K562 (cell line): ENCODE measurements at places on chromosomes 7 and 10. TPM values are rescaled to one million over a fixed set of nuclear protein-coding genes. Genes with fewer than 3 reads are reported as not detected.

- no peak for DNase-seq
- H3K4me3 ChIP-seq, result no peak overlapping the region
- no peak overlapping the region for H3K27ac ChIP-seq
- H3K27me3 ChIP-seq, result peaks cover 54% of the 10 kb centered on the region
- no peaks in the 10 kb centered on the region for H3K4me1 ChIP-seq
These were observed 8.0 kb upstream of the ACTR3B start for GRCh38 chr7:152751449-152752141.

DNA sequence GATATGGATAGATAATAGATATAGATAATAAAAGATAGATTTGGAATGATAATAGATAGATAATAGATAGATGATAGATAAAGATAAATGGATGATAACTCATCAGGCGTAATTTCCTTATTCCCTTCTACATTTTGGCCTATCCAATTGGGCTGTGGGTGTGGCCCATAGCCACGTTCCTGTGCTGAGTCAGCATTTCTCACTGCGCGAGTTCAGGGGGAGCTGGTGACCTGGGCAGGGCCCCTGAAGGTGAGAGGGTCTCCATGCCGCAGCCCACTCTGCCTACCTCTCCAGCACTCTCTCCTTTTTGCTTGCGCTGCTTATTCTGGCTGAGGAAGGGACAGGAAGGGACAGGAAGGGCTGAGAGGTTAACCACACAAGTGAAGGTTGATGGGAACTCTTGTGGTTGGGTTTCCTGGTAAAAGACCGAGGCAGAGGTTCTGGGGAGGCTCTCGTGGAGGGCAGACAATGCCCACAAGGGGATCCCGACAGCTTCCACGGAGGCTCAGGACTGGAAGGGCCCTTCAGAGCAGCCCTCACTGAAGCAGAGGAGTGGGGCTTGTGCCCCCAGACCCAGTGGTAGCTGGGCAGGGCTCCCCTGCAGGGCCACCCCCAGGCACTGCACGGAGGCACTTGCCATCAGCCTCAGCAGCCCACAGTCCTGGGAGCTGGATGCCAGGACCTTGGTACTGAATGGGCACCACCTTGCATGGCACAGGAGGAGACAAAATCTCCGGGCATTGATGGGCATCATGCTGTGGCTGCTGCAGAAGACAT lies 247.3 kb upstream of the PITRM1 start:
- no peak overlapping the region for H3K4me3 ChIP-seq
- H3K27me3 ChIP-seq, result peaks cover 53% of the 10 kb centered on the region
- no peak for DNase-seq
- H3K4me1 ChIP-seq, result no peaks in the 10 kb centered on the region

Gene SPDYE3
- not detected in 2 replicates for total RNA-seq

GRCh38 chr7:7707246-7707645 lies 11.2 kb downstream of the RPA3 start:
- no peaks in the 10 kb centered on the region for H3K36me3 ChIP-seq
- no peak overlapping the region for H3K27ac ChIP-seq
- no peak overlapping the region for H3K4me3 ChIP-seq
- DNase-seq, result no peak
- no peaks in the 10 kb centered on the region for H3K4me1 ChIP-seq

- no peaks in the 10 kb centered on the region for H3K36me3 ChIP-seq
- no peak overlapping the region for H3K27ac ChIP-seq
- H3K27me3 ChIP-seq, result peaks cover 12% of the 10 kb centered on the region
- no peak overlapping the region for H3K4me3 ChIP-seq
- no peak for DNase-seq
These were observed 99.4 kb downstream of the MTPN start for GRCh38 chr7:135877805-135878204.

DNA sequence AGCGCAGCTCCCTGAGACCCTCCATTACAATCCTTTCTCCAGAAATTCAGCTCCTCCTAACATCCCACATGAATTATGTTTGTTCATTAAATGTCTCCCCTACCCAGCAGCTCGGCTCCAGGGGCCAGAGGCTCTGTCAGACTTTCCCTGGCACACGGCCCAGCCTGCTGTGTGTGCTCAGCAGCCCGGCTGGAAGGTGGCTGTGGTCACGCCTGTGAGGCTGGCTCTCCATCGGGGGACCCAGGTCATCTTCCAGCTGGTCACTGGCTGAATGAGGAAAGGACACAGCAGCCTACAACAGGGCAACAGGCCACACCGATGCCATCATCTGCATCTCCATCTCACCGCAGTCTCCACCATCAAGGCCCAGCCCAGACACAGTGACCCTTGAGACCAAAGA lies 219.8 kb downstream of the MAD1L1 start:
- no peak overlapping the region for H3K27ac ChIP-seq
- peaks cover 73% of the 10 kb centered on the region for H3K4me1 ChIP-seq

- no peak for DNase-seq
- no peaks in the 10 kb centered on the region for H3K36me3 ChIP-seq
These were observed 179.3 kb upstream of the CSTF2T start for GRCh38 chr10:51878695-51879094.

Gene NRAP
- not detected in 2 replicates for total RNA-seq

DNA sequence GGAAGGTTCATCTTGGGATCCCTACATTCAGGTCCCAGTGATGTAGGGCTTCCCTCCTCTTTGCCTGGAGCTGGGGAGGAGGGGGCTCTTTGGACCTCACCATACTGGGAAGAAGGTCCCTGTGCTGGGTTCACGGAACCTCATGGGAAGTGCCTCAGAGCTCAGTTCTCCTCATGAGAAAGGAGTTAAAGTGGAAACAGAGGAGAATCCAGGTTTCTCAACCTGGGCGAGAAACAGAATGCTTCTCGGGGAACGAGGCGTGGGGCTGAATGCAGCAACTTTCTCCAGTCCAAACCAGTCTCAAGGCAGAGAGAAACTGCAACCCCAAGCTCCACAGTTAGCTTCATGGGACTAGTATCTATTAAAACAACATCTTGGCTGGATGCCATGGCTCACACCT lies 382.7 kb upstream of the FOXK1 start:
- no peaks in the 10 kb centered on the region; the same call in 2 of the 3 replicates for H3K27me3 ChIP-seq
- H3K4me3 ChIP-seq, result no peak overlapping the region
- no peaks in the 10 kb centered on the region for H3K4me1 ChIP-seq
- no peak for DNase-seq
- no peak overlapping the region for H3K27ac ChIP-seq
- H3K36me3 ChIP-seq, result no peaks in the 10 kb centered on the region

DNA sequence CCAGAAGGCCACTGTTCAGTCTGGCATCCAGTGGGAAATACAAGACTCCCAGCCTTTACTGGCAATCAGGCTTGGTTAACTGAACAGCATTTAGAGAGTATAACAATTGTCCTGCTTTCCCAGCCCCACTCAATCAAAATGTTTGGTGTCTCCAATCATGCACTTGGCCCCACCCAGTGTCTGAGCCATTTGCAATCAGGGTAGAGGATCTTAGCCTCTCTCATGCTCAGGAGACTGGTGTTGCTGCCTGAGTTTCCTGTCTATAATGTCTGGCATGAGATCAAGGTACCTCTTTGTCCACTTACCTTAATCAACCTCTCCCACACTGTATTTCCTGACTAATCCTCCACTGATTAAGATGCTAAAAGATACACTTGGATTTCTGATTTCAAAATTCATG lies 290.2 kb upstream of the GHITM start:
- no peak for DNase-seq
- H3K27me3 ChIP-seq, result no peaks in the 10 kb centered on the region
- H3K27ac ChIP-seq, result no peak overlapping the region
- H3K36me3 ChIP-seq, result no peaks in the 10 kb centered on the region

- H3K4me1 ChIP-seq, result no peaks in the 10 kb centered on the region; the same call in 2 of the 3 replicates
- H3K36me3 ChIP-seq, result peaks cover 4% of the 10 kb centered on the region; the same call in 1 of the 3 replicates
These were observed 39.5 kb downstream of the NT5C2 start for GRCh38 chr10:103153302-103154197.

- H3K27me3 ChIP-seq, result no peaks in the 10 kb centered on the region
- H3K27ac ChIP-seq, result no peak overlapping the region
- H3K4me1 ChIP-seq, result no peaks in the 10 kb centered on the region
- H3K4me3 ChIP-seq, result no peak overlapping the region
- no peaks in the 10 kb centered on the region for H3K36me3 ChIP-seq
These were observed 40.2 kb downstream of the ARHGAP12 start for GRCh38 chr10:31888442-31888841.

- no peaks in the 10 kb centered on the region for H3K4me1 ChIP-seq
- no peak overlapping the region for H3K27ac ChIP-seq
- H3K4me3 ChIP-seq, result no peak overlapping the region
- peak; percentile 65 for DNase-seq
- 0 out of 3 replicates have a peak, but pooled peaks cover 2% of the 10 kb centered on the region for H3K27me3 ChIP-seq
These were observed 10.4 kb upstream of the FGFR2 start for GRCh38 chr10:121608469-121609190.

GRCh38 chr10:69838853-69839252 lies 37.1 kb downstream of the COL13A1 start:
- no peak for DNase-seq
- H3K27me3 ChIP-seq, result peaks cover 80% of the 10 kb centered on the region
- no peaks in the 10 kb centered on the region for H3K4me1 ChIP-seq
- H3K4me3 ChIP-seq, result no peak overlapping the region
- no peak overlapping the region for H3K27ac ChIP-seq

Gene SORCS1
- 2.7 TPM in 2 replicates for total RNA-seq

Gene ACSM6
- not detected in 2 replicates for total RNA-seq
